Fibroblast of skin of abdomen (primary cell): ENCODE measurements at places on chromosomes 1 and 21.

GRCh38 chr1:228400692-228401454, 5.8 kb downstream of the TRIM11 start:
- no peak for DNase-seq

GRCh38 chr1:223700388-223700918, 11.9 kb upstream of the CAPN2 start:
- peak; percentile 73 for DNase-seq

GRCh38 chr1:188237573-188238348, 1409.0 kb downstream of the PLA2G4A start:
- DNase-seq = peak; percentile 38

- no peak for DNase-seq
Measured at GRCh38 chr1:231986631-231987336, 360.2 kb downstream of the DISC1 start.

- DNase-seq = peak; percentile 53
Measured at GRCh38 chr1:63888984-63889383, 115.2 kb downstream of the ROR1 start.

- DNase-seq = no peak
Measured at GRCh38 chr1:207856276-207857023, 54.5 kb downstream of the CD34 start.
